ENCODE measurements at places on chromosomes 6 and 20.

- DNase-seq = peak; percentile 22
Observed at GRCh38 chr6:26366504-26366903, 1.5 kb downstream of the BTN3A2 start.

- no peak for DNase-seq
Observed at GRCh38 chr20:34216382-34216742, 24.9 kb upstream of the ASIP start.

DNA sequence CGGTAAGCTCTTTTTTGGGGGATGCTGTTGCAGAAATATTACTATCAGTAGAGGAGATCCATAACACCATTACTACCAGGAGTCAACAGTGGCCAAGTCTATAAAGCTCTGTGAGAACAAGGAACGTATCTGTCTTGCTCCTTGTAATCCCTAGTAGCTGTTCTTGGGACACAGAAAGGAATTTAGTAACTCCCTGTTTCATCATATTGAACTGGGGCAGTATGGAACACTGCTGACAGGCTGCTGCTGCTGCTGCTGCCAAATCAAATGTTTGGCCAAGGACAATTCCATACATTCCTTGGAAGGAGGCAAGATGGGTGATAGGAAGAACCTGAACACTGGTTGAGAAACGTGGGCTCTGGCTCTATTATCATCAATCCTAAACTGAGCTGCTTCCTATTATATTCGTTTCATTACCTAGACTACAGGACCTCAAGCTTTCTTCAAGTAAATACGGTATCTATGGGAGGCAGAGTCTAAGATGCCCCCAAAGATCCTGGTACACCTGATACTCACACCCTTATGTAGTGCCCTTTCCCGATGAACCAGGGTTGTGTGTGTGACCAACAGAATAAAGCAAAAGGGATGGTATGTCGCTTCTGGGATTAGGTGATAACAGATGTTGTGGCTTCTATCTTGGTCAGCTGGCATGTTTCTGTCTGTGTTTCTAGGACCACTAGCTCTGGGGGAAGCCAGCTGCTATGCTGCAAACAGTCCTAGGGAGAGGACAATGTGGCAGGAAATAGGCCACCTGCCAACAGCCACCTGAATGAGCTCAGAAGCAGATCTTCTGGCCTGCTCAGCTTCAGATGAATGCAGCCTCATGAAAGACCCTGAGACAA lies 39.5 kb downstream of the ELOVL5 start:
- DNase-seq = peak; percentile 51

- DNase-seq = peak; percentile 84
Observed at GRCh38 chr20:50153500-50154377, at the start of gene PEDS1. TSS of gene PEDS1 (minus strand) at chr20:50153723. CDS start at chr20:50153637, 86 bp downstream.

DNA sequence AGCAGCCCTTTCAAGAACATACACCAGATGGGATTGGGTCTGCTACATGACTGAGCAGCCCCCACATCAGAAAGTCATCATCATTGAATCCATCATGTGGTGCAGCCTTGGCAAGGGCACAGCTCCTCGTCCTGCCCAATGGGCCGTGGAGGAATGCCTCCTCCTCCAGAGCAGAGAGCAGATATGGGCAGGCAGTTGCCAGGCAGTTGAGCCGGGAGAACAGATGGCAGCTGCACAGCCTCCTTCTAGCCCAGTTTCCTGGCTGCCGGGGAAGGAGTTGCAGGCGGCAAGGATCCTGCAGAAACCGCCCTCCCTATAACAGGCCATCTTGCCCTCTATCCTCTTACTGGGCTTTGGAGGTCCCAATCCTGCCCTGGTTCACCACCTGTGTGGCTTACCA lies 11.9 kb upstream of the ZFAND3 start:
- no peak for DNase-seq

DNA sequence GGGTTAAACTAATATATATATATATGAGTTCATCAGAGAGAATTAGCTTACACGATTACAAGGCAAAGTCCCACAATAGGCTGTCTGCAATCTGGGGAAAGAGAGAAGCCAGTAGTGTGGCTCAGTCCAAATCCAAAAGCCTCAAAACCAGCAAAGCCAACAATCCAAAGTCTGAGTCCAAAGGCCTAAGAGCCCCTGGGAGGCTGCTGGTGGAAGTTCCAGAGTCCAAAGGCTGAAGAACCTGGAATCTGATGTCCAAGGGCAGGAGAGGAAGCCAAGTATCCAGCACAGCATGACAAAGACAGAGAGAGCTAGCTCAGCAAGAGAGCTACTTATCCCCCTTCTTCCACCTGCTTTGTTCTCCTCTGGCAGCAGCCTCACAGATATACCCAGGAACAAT lies 274.7 kb upstream of the ID4 start:
- DNase-seq = no peak

GRCh38 chr6:37033819-37034795 lies 28.7 kb downstream of the FGD2 start:
- no peak for DNase-seq

- DNase-seq = no peak
Observed at GRCh38 chr6:23823421-23823820, 302.6 kb upstream of the NRSN1 start.

DNA sequence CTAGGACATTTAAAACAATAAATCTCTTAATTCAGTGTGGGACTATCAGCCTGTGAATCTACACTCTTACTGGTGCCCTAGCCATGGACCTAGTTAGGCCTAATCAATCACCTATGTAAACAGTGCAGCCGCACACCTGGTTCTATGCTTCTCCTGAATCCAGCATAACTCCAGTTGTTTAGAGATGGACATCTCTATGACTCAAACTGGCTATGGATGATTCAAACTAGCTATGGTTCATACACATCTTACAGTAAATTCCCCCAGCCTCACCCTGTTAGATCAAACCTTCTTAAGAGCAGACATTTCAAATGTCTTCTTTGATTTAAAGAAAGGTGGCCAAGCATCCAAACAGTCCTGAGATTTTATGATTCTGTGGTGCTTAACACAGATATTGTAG lies 34.7 kb downstream of the SLC35B3 start:
- DNase-seq = no peak

- no peak for DNase-seq
Observed at GRCh38 chr6:2719093-2719455, 31.6 kb downstream of the MYLK4 start.

DNA sequence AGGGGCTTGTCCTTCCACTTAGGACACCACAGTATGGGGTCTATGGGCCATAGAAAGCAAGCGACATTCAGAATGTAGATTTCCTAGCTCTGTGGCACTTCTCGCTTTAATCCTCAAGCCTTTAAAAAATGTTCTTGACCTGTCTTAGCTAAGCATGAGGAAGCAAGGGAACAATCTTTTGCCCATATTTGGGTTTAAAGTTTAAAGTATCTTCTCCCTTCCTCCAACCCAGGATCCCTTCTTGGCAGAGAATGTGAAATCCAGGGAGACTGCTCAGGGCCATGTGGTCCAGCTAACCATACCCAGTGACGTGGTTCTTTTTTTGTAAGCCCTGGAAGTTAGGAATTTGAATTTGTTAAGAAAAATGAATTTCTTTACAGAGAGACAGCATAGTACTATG lies 289.9 kb downstream of the BTBD9 start:
- DNase-seq = peak; percentile 69

DNA sequence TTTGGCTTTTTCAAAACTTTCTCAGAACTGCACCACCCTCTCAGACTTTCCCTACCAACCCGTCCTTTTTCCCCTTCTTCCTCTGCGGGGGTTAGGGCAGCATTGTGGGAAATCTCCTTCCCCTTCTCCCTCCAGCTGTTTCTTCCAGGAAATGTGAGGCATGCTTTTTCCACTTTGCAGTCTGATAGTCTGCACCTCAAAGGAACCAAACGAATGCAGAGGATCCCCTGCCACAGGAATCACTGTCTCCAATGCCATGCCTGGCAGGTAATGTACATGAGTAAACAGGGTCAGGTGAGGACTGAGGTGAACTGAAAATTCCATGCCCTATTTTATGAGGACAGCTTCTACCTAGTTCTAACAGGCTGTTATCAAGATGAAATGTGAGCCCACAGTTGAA lies 218.4 kb downstream of the BCAS1 start:
- DNase-seq = no peak

DNA sequence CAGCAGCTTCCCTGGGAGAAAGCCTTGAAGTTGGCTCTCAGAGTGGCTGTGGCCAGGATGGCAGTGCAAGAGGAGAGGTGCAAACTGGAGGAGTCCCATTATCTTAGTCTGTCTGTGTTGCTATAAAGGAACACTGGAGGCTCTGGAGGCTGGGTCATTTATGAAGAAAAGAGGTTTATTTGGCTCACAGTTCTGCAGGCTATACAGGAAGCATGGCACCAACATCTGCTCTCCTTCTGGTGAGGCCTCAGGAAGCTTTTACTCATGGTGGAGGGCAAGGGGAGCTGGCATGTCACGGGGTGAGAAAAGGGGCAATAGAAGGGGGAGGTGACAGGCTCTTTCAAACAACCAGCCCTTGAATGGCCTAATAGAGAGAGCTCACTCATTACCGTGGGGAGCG lies 47.1 kb downstream of the PSMG4 start:
- DNase-seq = no peak

DNA sequence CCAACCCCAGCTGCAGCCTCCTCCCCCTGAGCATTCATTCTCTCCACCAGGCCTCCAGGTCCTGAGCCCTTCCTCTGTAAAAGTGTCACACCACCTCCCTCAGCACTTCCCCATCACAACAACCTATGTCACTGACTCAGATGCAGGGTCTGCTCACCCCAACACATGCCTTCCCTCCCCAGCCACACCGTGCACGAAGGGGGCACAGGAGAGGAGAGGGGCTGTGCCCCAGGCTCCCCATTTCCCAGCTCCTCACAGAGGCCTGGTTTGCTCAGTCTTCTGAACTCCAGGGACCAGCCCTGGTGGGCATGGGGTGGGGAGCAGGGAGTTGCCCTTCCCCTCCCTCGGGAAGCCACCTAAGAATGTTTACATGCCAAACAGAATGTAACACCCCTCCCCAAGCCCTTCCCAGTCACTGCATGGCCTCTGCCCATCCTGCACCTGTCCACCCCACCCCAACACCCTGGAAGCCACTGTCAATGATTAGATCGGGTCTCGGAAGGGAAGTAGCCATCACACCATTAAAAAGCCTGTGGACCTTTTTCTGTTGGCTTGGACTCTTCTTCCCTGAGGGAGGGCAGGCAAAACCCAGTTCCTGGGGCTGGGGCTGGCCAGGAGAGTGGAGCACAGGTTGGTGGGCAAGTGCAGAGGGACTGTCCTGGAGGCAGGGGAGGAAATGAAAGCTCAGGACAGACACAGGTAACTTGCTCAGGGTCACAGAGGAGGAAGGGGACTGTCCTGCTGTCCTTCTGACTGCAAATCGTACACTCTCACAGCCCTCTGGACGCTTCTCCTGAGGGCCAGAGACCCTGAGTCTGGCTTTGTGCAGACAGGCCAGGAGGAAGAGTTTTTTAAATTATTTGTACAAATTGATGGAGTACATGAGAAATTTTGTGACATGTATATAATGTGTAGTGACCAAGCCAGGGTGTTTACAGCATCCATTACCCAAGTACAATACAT lies 10.1 kb upstream of the SLC22A7 start:
- DNase-seq = no peak

- DNase-seq = no peak
Observed at GRCh38 chr6:53983301-53983700, 127.9 kb upstream of the MLIP start.

- DNase-seq = peak; percentile 24
Observed at GRCh38 chr6:112413780-112414179, 66.7 kb downstream of the RFPL4B start.

- DNase-seq = no peak
Observed at GRCh38 chr20:40746251-40746650, 57.2 kb upstream of the MAFB start.

DNA sequence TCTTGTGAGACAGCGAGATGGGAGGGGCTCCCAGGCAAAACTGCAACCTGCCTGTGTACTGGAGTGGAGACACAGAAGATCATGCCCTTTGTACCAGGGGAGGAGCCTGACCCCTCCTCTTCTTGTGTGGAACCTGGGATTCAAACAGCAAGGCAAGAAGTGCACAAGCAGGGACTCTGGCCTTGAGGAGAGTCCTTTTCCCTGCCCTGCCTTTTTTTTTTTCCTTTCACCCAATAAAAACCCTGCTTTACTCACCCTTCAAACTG lies 251.8 kb upstream of the OPRM1 start:
- no peak for DNase-seq

- no peak for DNase-seq
Observed at GRCh38 chr6:37520926-37521325, 21.2 kb upstream of the CCDC167 start.

DNA sequence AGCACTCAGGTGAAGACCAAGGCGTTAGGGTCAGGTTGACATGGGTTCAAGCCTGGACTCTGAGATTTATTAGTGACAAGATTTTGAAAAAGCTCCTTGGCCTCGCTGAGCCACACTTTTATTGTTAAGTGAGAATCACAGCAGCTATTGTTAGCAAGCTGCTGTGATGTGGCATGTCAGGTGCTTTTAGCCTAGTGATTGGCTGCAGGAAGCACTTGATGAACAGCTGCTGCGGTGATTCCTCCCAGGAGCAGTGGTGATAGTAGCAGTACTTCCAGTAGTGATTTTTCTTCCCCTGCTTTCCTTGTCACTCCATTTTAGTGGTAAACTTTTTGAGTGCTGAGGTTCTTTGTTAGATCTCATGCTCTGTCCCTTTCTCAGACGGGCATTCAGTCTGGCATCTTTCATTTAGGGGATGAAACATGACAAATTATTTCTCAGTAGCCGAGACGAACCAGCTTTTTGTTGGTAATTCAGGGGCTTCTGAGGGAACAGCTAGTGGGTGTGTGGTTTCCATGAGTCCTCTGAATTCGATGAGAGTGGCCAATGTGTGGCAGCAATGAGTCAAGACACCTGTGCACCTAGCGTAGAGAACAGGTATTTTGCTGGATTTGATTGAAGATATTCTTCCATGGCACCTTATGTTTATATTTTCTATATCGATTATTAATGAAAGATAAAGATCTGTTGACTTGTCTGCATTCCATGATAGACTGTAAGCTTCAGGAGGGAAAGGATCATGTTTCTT lies 696.7 kb downstream of the DHX35 start:
- no peak for DNase-seq

DNA sequence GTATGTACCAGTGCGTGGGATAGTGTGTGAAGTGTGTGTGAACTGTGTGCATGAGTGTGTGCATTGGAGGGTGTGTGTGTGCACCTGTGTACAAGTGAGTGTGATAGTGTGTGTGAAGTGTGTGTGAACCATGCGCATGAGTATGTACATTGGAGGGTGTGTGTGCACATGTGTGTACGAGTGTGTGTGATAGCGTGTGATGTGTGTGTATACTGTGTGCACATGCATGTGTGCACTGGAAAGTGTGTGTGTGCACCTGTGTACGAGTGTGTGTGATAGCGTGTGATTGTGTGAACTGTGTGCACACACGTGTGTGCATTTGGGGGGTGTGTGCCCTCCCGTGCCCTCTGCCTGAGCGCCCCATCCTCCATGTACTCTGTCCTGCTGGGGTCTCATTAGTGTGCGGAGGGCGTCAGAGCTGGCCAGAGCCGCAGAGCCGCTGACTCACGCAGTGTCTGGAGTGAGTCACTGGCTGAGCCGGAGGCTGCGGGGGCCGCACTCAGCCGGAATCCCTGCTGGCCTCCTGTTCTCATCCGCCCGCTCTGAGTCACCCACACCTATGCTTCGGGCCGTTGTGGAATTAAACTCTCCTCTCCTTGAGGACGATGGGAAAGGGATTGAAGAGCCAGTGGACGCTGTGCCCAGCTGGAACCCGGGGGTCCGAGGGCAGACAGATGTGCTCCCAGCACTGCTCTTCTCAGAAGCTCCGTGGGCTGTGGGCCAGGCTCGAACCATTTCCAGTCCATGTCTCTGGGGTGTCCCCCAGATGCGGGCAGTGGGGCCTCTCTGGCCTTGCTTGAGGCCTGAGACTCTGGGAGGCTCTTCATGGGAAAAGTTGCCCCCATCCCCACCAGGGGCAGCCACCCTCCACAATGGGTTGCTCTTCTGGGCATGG lies 27.3 kb upstream of the STX16 start:
- peak; percentile 94 for DNase-seq

GRCh38 chr6:40556881-40557280 lies 30.3 kb downstream of the LRFN2 start:
- no peak for DNase-seq

Data from fibroblast of mammary gland (primary cell).